ENCODE measurements at places on chromosomes 16 and 17.

DNA sequence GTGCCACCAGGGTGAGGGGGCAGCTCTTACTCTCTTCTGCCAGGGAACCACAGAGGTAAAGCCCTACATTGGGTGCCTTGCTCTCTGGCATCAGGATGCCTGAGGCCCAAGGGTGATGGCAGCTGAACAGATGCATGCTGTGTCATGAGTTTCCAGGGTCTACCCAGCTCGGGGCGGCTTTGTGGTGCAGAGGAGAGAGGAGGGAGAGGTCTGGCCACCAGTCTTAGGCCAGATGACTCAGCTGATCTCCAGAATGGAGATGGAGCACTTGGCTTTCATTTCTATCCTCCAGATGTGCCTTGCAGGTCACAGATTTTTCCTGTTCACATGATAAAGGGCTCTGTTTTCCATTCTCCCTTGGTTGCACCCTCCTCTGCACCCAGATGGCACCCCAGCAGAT, 23.6 kb upstream of the USP22 start:
- DNase-seq: no peak

DNA sequence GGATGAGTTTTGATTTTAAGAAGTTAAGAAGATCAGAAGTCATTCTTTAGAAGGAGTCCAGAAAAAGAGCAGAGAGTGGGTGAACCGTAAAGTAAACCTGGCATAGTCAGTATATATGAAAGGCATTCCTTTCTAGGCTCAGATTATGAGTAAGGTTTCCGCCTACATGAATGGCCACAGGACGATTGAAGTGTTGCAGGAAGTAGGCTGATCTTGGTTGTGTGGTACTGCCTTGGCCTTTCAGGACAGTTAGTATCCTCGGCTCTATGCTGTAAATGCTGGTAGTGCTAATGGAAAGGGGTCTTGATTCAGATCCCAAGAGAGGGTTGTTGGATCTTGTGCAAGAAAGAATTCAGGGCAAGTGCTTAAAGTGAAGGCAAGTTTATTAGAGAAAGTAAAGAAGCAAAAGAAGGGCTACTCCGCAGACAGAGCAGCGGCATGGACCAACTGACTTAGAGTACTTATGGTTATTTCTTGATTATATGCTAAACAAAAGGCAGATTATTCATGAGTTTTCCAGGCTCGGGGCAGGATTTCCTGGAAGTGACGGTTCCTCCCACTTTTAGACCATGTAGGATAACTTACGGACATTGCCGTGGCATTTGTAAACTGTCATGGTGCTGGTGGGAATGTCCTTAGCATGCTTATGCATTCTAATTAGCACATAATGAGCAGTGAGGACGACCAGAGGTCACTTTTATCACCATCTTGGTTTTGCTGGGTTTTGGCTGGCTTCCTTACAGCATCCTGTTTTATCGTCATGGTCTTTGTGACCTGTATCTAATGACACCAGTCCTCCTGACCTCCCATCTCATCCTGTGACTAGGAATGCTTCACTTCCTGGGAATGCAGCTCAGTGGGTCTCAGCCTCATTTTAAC, 164.8 kb downstream of the SNX29 start:
- DNase-seq: no peak

- DNase-seq: no peak
Measured at GRCh38 chr17:28506763-28507487, 777 bp downstream of the FOXN1 start.

GRCh38 chr17:4485676-4486646, 12.7 kb upstream of the SPNS2 start:
- DNase-seq: peak; percentile 37

DNA sequence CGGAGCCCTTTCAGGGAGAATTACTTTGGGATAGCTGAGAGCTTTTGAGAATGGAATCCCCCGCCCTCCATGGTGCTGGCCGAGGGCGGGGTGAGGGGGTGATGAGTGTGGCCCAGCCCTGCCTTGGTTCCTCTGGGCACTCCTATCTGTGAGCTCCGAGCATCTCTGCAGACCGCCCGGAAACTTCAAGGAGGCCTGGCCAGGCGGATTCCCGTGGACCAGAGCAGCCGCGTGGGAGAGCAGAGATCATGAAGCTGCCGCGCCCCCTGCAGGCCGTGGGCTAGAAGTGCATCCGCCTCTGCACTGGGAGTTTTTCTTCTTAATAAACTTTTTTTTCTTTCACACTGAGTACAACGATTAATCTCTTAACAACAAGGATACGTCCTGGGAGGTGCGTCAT, 392.9 kb upstream of the EEF2KMT start:
- DNase-seq: no peak

DNA sequence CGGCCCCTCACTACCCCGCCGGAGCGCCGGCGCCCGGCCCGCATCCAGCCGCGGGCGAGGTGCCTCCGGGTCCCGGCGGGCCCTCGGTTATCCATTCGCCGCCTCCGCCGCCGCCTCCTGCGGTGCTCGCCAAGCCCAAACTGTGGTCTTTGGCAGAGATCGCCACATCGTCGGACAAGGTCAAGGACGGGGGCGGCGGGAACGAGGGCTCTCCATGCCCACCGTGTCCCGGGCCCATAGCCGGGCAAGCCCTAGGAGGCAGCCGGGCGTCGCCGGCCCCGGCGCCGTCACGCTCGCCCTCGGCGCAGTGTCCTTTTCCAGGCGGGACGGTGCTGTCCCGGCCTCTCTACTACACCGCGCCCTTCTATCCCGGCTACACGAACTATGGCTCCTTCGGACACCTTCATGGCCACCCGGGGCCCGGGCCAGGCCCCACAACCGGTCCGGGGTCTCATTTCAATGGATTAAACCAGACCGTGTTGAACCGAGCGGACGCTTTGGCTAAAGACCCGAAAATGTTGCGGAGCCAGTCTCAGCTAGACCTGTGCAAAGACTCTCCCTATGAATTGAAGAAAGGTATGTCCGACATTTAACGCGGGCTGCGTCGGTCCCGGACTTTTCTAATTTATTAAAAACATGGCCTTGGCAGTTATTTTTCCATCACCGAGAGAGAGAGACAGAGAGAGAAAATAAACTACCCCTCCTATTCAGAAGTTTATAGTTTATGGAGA, 2.8 kb downstream of the IRX5 start:
- DNase-seq: no peak

DNA sequence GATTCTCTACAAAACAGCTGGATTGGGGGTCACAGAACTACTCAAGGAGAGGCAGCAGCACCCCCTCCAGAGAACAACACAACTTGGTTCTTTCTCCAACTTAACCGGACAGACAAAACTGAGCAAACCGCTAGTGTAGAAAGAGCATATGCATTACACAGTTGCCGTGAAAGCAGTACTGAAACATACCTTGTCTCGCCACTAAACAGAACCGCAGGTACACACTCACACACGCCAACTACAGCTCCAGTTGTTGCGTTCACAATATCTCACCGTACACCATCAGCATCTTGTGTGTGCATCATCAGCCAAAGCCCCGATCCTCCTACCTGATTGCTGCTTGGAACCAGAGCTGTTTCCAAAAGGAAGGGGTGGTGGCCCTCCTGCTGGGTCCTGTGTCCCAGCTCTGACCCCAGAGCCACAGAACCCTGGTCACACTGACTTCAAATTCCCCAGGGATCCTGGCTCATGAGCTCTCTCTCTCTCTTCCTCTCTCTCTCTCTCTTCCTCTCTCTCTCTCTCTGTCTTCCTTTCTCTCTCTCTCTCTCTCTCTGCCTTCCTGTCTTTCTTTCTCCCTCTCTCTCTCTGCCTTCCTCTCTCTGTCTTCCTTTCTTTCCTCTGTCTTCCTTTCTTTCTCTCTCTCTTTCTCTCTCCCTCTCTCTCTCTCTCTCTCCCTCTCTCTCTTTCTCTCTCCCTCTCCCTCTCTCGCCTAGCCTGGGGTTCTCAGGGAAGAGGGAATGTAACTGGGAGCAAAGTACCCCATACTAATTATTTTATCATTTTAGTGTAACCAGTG, 8.4 kb downstream of the PIMREG start:
- no peak for DNase-seq

DNA sequence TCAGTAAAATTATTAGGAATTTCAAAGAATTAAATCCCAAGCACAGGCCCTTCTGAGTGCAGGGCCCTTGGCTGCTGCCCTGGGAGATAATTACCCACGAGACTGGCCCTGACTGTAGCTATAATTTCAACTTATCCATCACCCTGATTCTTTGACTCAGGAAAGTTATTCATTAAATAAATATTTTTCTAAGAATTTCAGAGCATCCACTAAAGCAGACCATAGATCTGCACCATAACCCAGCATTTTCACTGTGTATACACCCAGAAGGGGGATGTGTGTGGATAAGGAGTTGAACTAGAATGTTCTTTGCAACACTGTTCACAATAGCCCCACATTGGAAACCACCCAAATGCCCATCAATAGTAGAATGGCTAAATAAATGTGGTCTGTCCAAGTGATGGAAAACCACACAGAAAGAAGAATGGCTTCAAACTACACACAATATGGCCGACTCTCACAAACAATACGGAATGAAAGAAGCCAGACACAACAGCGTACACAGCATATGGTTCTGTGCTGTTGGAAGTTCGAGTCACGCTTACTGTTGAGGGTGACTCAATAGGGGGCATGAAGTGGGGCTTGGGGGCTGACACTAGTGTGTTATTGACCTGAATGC, 33.9 kb upstream of the MEAK7 start:
- DNase-seq: no peak
